ENCODE measurements at places on chromosomes 12 and 14.

GRCh38 chr12:69239922-69240630, 707 bp downstream of the CPSF6 start:
- DNase-seq, result peak; percentile 15

DNA sequence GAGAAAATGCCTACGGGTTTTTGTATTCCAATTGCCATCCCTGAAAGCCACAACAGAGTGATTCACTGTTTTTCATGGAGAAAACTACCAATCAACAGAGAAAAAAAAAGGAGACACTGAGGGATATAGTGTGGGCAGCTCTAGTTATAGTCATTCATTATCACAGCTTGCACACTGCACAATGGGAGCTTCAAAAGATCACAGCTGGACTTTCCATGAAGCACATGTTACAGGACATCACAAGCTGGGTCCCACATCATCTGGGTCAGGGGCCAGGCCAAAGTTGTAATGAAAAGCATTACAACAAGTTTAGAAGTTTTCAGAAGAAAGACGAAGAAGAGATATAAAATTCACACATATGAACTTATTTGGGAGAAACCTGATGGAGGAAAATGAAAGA, 41.5 kb downstream of the RERG start:
- no peak for DNase-seq

GRCh38 chr12:130583800-130584199, 132.3 kb downstream of the RIMBP2 start:
- no peak for DNase-seq

GRCh38 chr12:109458086-109458485, 19.0 kb downstream of the KCTD10 start:
- DNase-seq, result no peak

DNA sequence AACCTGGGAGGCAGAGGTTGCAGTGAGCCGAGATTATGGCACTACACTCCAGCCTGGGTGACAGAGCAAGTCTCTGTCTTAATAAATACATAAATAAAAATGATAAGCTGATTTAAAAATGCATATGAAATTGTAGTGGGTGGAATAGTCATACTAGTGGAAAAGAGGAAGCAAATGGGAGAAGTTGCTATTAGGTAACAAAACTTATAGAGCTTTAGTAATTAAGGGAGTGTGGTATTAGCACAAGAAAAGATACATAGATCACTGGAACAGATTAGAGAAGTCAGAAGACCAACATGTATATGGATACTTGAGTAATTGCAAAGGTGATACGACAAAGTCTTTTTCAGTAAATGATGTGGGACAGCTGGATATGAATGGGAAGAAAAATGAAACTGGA, 26.5 kb downstream of the TECPR2 start:
- no peak for DNase-seq

GRCh38 chr12:10167599-10167998, 4.3 kb downstream of the OLR1 start:
- DNase-seq, result no peak

- DNase-seq, result no peak
Measured at GRCh38 chr12:107449891-107450290, 235.7 kb upstream of the PWP1 start.

DNA sequence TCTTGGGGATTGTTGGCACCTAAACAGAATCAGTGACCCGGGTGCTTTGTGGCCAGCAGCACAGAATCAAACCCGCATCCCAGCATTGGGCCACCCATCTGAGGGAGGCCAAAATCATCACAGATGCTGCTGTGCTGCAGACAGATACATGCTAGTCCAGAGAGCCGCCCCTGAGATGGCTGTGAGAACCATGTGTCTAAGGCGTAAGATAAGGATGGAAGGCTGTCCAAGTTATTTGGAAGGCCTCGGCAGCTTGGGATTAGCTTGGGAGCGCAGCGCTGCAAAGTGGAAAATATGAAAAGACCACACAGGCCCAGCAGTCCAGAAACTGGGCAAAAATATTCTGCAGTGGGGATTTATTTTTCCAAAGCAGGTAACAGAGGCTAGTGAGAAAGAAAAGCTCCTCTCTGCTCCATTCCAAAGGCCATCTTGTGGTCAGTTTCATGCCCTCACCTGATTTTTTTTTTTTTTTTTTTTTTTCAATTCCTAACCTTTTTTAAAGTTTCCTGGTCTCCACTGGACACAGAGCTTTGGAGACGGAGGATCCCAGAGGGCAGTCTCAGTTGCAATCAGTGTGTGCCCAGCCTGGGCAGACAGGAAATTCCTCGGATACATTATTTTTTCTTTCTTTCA, 178.9 kb upstream of the BCL2L14 start:
- no peak for DNase-seq

DNA sequence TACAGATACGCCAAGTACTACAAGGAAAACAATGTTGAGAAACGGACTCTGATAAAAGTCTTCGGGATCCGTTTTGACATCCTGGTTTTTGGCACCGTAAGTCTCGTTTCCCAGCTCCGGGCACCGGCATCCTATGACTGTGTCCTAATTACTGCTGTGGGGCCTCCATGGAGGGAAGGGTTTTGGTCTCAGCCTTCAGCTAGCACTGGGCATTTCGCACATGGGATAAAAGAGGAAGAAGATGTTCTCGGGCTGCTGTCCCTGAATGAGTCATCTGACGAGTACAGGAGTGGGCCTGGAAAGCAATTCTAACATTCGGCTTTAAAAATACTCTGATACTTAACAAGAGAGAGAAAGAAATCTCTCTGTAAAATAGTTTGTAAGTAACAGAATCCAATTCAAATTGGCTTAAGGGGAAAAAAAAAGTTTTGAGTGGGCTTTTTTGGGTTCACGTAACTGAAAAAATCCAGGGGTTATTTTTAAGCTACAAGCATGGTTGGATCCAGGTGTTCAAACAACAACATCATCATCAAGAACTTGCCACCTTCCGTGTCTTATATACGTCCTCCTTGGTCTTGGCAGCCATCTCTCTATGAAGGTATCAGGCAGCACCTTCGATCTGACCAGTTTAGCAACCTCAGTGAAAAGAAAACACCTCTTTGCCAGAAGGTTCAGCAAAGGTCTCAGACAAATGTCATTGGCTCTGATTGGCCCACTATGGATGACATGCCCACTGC, 34.4 kb upstream of the P2RX4 start:
- no peak for DNase-seq

DNA sequence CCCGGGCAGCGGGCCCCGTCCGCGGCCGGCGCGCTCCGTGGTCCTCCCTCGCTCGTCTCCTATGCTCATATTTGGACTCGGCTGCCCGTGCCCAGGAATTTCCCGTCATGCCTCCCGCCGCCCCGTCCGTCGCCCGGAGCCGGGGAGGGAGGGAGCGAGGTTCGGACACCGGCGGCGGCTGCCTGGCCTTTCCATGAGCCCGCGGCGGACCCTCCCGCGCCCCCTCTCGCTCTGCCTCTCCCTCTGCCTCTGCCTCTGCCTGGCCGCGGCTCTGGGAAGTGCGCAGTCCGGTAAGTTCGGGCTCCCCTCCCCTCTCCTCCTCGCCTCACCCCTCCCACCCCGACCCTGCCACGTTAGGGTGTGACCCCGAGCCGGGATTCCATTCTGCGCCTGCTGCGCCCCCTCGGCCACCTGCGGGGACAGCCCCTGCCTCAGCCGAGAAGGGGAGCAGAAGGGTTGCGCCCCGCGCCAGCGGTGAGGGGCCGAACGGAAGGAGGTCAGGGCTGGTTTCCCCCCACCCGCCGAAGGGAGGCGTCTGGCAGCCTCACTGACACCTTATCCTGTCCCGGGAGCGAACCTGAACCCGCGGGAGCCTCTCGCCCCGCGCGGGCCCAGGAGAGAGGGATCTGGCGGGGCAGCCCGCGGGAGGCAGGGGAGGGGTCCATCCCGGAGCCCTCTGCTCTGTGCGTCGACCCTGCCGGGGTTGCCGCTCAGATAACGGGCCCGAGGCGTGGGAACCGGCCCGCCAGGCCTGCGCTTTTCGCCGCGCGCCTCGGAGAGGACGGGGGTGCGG, at the start of gene MSRB3:
MSRB3 (plus strand) TSS at position 108 of the 793 bp plus-strand sequence. CDS start 29,897 bp downstream, outside the sequence.
- DNase-seq, result no peak

- no peak for DNase-seq
Measured at GRCh38 chr14:76810953-76811400, 1.7 kb downstream of the ANGEL1 start.

GRCh38 chr14:26522967-26523366, 74.9 kb downstream of the NOVA1 start:
- DNase-seq, result no peak

GRCh38 chr12:58608711-58609110, 311.6 kb downstream of the LRIG3 start:
- no peak for DNase-seq

GRCh38 chr12:10957741-10958140, 18.7 kb upstream of the TAS2R14 start:
- no peak for DNase-seq

GRCh38 chr14:91753501-91754128, 21.7 kb upstream of the CATSPERB start:
- DNase-seq, result no peak

DNA sequence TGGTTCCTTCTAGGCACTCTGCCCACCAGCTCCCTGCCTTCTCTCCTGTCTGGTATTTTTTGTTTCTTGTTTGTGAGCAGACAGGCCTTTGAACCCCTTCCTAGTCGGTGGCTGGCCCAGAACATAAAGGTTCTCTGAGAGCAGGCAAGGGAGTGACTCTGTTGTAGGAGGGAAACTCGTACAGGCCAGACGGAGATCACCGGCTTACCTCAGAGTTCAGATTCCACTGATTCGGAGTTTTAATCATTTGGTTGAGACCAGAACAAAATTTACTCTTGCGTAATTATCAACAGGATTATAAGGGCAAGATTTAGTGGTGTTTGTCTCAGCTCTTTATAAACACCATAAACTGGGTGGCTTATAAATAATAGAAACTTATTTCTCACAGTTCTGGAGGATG, 128.3 kb downstream of the PLXNC1 start:
- DNase-seq, result no peak

GRCh38 chr12:25855716-25856115, 102.8 kb upstream of the RASSF8 start:
- DNase-seq, result no peak

DNA sequence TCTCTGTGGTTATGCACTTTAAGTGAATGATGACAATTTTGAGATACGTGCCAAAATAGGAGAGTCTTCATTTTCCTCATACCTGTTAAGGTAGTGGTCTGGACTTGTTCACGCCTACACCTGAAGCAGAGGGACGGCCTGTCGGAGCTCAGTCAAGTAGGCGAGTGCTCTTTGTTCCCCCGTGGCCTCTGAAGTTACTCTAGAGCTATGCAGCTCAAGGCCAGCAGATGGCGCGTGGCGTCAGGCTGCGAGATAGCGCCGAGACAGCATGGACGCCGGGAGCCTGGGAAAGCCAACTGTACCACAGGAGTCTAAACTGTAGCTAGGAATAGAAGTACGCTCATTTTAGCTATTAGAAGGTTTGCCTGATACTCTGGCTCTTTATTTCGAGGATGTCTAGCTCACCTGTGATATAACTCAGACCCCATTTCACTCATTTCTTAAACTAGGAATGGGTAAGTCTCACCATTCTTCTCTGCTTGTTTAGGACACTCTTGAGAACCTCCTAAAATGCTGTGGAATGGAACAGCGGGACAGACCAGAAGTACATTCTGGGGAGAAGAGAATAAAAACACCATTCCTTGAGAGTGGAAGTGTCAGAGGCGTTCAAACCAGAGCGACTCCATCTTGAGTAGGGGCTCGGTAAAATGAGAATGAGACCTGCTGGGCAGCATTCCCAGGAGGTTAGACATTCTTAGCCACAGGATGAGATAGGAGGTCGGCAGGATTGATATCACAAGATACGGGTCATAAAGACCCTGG, 267.4 kb upstream of the HMGA2 start:
- DNase-seq, result peak; percentile 23

DNA sequence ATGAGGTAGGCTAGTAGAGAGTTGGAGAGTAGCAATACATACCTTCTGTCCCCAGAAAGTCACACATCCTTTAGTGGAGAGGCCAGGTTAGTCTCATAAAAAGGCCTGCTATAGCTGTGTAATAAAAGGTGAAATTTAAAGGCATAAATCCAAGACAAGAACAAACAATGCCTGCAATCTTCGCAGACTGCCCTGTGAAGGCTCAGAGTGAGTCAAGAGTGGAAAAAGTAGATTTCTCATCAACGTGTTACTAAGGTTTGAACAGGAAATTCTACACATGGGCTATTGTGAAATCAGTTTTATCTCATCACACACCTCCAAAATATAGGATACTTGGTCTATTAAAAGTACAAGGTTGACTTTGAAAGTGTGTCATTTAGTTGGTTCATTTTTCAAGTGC, at the start of gene KLRC1:
KLRC1 (minus strand) TSS at position 222 of the 400 bp plus-strand sequence. CDS start 2,221 bp downstream, outside the sequence.
- DNase-seq, result no peak

DNA sequence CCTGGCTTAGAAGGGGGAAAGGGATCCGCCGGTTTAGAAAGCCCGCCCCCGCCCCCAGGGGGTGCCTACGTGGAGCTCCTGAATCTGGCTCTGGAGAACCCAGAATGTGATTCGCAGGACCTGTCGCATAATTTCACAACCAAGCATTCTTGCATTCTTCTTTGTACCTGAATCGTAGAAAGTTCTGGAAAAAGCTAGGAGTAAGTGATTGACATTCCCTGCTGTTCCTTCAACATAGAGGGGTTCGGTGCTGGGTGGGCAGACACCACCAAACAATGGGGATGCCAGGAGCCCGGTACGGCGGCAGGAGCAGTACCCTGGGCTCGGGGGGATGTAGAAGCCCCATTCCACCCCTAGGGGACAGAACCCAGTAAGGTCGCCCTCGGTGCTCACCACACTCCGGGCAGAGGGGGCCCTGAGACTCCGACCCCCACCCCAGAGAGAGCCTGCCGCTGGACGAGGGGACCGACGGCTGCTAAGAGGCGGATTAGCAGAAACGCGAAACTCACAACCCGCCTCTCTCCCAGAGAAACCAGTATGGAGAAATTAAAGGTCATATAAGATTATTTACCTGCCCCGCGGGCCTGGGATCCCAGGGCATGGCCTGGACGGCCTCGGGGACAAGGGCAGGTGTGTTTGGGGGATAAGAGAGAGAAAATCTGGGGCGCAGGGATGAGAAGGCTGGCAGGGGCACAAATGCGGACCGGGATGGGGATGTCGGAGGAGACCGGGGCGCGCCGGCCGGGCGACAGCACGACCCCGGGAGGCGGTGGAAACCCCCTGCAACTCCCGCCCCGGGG, 520 bp downstream of the CSRP2 start:
- no peak for DNase-seq

DNA sequence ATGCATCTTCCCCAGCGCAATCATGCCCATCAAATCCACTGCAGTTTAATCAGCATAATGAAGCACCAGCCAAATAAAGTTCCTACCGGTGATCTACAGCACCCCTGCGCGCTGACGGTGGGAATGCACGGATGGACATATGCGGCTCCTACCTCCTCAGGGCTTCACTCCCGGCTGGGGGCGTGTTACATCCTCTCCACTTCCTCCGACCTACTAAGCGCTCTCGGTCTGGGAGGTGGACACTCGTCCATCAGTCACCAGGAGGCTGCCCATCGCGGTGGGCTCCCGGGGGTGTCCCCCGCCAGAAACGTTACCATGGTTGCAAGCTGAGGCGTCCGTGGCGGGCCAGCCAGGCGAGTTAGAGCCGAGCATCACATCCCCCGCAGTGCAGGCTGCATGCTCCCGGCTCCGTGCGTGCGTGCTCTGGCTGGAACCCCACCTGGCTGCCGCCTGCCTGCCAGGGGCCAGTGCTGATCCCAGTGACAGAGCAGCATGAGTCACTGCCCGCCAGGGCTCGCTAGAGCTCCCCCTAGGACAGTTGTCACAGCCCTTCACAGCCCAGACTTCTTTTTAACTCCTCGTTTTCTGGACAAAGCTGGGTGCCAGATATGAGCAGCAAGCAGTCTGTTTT, 73.0 kb downstream of the CIT start:
- no peak for DNase-seq

GRCh38 chr12:65536351-65536750, 257.9 kb downstream of the MSRB3 start:
- no peak for DNase-seq

- DNase-seq, result no peak
Measured at GRCh38 chr12:5073853-5074252, 30.2 kb downstream of the KCNA5 start.

GRCh38 chr12:122732170-122732569, 1.5 kb upstream of the HCAR1 start:
- DNase-seq, result no peak

All from stimulated activated CD8-positive, alpha-beta memory T cell treated with anti-CD3 and anti-CD28 coated beads, Interleukin-7, amount 100 ng/mL, for 48 hours (primary cell).